Dermis microvascular lymphatic vessel endothelial cell (primary cell): ENCODE measurements at places on chromosomes 12 and 14. TPM values are rescaled to one million over a fixed set of nuclear protein-coding genes. Genes with fewer than 3 reads are reported as not detected.

The PAX9 gene
- total RNA-seq = not detected in 2 replicates

The WIF1 gene
- total RNA-seq = under 0.01 TPM in 1 of 2 replicates, not detected in the other

The TPPP2 gene
- total RNA-seq = not detected in 2 replicates

The KCNH3 gene
- total RNA-seq = under 0.01 and 0.13 TPM in 2 replicates

The FGF23 gene
- under 0.01 TPM in 1 of 2 replicates, not detected in the other for total RNA-seq

The NOS1 gene
- total RNA-seq = under 0.01 TPM in 1 of 2 replicates, not detected in the other

The KRT72 gene
- total RNA-seq = not detected in 2 replicates

GRCh38 chr14:100073576-100074430 lies 8.6 kb downstream of the EVL start:
- DNase-seq = no peak

DNA sequence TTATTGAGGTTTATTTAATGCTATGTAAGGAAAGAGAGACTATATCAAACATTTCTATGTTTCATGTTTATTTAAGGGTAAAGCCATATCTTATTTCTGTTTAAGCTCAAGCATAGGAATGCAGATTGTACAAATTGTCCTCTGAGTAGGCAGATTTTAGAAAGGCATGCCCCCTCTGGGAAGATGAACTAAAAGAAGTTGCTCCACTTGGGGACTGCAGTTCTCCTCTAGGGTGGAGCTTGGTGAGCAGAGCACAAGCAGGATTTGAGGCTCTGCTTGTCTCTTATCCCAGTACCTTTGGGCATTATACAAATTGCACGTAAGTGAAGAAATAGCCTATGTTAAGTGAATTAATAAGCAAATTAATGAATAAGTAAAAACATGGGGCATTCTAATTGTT lies 96.2 kb upstream of the PDE3A start:
- no peak for DNase-seq

- no peak for DNase-seq
Measured at GRCh38 chr14:75452900-75453816, 25.3 kb downstream of the JDP2 start.

GRCh38 chr12:42985506-42985905 lies 396.0 kb upstream of the PRICKLE1 start:
- DNase-seq = no peak

- no peak for DNase-seq
Measured at GRCh38 chr14:67773844-67774377, 42.5 kb downstream of the ZFYVE26 start.

GRCh38 chr12:92539976-92540781 lies 162.6 kb upstream of the PLEKHG7 start:
- DNase-seq = peak; percentile 22

DNA sequence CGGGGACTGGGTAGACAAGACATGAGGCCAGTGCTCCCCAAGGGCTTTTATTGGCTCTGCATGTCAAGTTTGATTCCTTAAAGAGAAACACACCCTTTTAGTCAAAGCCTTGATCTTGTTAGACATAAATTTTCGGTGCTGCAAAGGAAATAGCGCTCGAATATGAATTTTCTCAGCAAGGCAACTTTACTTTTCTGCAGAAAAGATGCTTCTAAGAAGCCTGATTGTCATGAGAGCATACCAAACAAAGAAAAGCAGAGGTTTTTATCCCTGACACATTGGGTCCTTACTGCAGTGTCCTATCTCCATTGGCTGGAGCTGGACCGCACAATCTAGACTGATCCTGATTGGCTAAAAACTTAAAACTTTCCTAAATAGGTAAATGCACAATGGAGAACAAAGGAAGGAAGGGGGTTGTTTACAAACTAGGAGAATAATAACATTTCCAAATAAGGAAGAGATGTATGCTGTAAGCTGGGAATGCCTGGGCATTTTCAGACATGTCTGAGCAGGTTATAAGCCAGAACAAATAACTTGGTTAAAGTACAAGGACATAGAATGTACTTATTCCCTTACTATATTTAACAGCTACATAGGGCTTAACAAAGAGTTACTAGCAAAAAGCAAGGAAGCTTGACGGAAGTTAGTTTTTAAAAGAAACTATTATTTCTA lies 17.2 kb downstream of the TXNRD1 start:
- DNase-seq = no peak

GRCh38 chr14:104696671-104697316 lies 7.4 kb downstream of the INF2 start:
- no peak for DNase-seq

DNA sequence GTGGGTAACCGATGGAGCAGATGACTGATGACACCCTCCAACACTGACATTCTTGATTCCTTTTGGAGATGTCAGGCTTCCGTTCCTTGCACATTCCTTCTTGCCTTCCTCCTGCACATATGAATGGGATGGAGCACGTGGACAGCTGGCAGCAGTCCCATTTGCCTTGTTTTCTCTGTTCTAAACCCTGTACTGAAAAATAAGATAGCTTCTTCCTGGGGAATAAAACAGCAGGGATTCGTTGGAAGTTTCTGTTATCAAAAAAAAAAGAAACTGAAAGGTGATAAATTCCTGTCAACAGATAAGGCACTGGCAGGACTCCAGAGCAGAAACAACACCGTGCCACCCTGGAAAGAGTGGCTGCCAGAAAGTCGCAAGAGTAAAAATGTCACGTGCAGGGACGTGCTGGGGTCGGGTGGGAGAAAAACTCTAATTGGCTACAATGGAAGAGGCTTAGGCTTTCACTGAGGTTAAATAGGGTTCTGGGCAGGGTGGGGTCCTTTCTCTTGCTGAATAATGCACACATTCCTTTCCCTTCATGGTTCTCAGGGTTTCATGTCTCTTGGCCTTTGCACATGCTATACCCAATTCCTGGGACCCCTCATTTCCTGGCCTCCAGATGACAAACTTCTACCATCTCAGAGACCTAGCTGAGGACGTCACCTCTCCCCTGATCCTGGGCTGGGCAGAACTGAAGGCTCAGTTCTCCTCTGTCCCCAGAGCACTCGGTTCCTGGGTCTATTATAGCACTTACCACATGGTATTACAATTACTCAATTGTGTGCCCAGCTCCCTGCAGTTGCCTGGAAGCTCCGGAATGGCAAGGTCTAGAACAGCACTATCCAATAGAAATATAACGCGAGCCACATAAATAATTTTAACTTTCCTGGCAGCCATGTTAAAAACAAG lies 7.0 kb upstream of the NUAK1 start:
- no peak for DNase-seq

GRCh38 chr12:42260518-42260917 lies 22.5 kb upstream of the YAF2 start:
- no peak for DNase-seq

GRCh38 chr12:81314903-81315531 lies 237.1 kb downstream of the ACSS3 start:
- DNase-seq = no peak

- no peak for DNase-seq
Measured at GRCh38 chr12:88750867-88751543, 170.7 kb upstream of the KITLG start.

- DNase-seq = no peak
Measured at GRCh38 chr14:59245809-59246295, 57.4 kb downstream of the DAAM1 start.
